ENCODE measurements at places on chromosomes 1 and 21. TPM values are rescaled to one million over a fixed set of nuclear protein-coding genes. Genes with fewer than 3 reads are reported as not detected.
A peak's percentile ranks its signal among the peaks of the same experiment; 100 is the strongest.

The LMO4 gene
- total RNA-seq, result 43.2 TPM

DNA sequence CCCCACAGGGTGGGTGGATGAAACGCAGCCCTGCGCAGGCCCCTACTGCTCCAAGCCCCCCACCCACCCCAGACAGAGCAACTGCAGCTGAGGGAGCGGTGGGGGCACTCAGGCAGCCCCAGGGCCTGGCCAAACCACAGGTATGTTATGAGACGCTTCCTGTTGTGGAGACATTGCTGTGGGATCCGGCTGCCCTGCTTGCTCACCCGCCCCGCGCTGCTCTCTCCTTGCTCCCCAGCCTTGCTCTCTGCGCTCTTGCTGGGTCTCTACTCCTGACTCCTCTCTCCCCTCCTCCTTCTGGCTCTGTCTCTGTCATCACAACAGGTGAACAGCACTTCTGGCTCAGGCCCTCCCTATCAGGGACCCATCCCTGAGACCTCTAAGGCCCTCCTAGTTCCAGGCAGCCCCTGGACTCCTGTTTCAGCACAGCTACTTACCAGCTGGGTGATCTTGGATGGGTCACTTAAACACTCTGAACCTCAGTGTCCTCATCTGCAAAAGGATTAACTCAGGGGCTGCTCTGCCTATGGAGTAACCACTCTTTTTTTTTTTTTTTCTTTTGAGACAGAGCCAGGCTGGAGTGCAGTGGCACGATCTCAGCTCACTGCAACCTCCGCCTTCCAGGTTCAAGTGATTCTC lies 15.9 kb downstream of the COL8A2 start:
- no peak overlapping the region for H3K4me3 ChIP-seq
- no peaks in the 10 kb centered on the region for H3K4me1 ChIP-seq
- H3K27ac ChIP-seq, result no peak overlapping the region
- no peaks in the 10 kb centered on the region for H3K36me3 ChIP-seq

The MEX3A gene
- 0.66 TPM for total RNA-seq

The KRTAP11-1 gene
- total RNA-seq, result not detected

The NOS1AP gene
- 0.99 TPM for total RNA-seq

The LCE2B gene
- total RNA-seq, result not detected

The TEKT2 gene
- total RNA-seq, result not detected

- H3K4me1 ChIP-seq, result peaks cover 31% of the 10 kb centered on the region
- DNase-seq, result no peak
- H3K27me3 ChIP-seq, result no peaks in the 10 kb centered on the region
- H3K4me3 ChIP-seq, result peak overlapping the region; percentile 93
- no peaks in the 10 kb centered on the region for H3K36me3 ChIP-seq
Observed at GRCh38 chr1:184387476-184388318, 868 bp downstream of the C1orf21 start.

The FLG2 gene
- not detected for total RNA-seq

DNA sequence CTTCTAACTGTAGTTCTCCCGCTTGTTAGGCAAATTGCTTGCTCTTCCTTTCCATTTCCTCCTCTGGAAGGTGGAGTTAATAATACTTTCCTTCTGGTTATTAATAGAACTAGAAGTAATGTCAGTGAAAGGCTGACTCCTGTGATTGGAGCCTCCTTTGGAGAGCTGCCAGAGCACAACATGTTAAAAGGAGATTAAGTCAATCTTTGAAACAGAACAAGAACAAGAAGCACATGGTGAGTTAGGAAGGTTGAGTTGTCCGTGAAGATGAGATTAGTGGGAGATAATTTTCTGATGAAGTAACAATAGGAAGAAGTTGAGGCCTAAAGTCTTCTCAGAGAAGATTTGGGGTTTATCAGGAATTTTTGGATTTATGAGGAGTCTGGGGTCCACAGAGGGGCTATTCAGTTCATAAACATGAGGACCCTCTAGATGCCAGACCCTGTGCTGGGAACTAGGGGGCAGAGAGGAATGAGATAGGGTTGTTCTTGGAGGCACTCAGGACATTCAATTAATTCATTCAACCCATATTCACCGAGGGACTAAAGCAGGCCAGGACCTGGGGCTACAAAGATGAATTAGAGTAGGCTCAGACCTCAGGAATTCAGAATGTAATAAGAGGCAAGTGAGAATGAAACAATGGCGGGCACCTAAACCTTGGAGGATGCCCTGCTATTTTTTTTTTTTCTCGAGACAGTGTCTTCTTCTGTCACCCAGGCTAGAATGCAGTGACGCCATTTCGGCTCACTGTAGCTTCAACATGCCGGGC lies 40.7 kb upstream of the DHCR24 start:
- peaks cover 14% of the 10 kb centered on the region for H3K4me1 ChIP-seq
- no peaks in the 10 kb centered on the region for H3K36me3 ChIP-seq
- no peak overlapping the region for H3K4me3 ChIP-seq

GRCh38 chr1:213464786-213465460 lies 413.9 kb downstream of the RPS6KC1 start:
- no peak overlapping the region for H3K27ac ChIP-seq
- no peaks in the 10 kb centered on the region for H3K4me1 ChIP-seq
- DNase-seq, result peak; percentile 34
- no peaks in the 10 kb centered on the region for H3K27me3 ChIP-seq
- H3K4me3 ChIP-seq, result no peak overlapping the region
- no peaks in the 10 kb centered on the region for H3K36me3 ChIP-seq

GRCh38 chr1:65044411-65044810 lies 78.1 kb upstream of the JAK1 start:
- no peak overlapping the region for H3K4me3 ChIP-seq
- H3K4me1 ChIP-seq, result peaks cover 10% of the 10 kb centered on the region
- H3K27me3 ChIP-seq, result no peaks in the 10 kb centered on the region
- DNase-seq, result no peak
- no peak overlapping the region for H3K27ac ChIP-seq
- peaks cover 8% of the 10 kb centered on the region for H3K36me3 ChIP-seq
